NCI-H1092 treated with DMSO at 0.1 percent for 48 hours (cell line): ENCODE measurements at places on chromosomes 5 and 9.
A peak's percentile ranks its signal among the peaks of the same experiment; 100 is the strongest.

DNA sequence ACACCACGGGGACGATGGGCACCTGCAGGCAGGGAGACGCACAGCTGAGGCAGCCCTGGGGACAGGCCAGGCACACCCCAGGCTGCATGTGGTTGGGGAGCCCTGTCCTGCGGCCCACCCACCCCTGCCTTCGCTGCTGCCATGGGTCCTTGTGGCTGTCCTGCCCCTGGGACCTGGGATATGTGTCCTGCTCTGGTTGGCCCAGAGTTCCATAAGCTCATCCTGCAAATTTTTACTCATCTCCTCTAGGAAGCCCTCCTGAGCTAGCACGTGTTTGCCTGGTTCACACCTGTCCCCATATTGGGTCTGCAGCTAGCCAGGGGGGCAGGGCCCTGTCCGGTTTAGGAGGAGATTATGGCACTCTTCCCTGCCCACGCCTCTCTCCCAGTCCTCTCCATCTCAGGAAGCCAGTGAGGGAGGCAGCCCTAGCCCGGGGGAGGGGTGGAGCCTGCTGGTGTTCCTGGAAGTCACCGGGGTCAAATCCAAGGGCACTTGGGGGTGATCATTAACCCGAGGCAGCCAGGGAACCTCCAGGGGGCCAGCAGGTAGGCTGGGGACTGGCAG, 12.2 kb downstream of the EGFL7 start:
- DNase-seq, result no peak

- DNase-seq, result no peak
Measured at GRCh38 chr9:34507966-34508365, 14.8 kb downstream of the ENHO start.

GRCh38 chr9:127492616-127493015, 41.3 kb downstream of the LRSAM1 start:
- no peak for DNase-seq

DNA sequence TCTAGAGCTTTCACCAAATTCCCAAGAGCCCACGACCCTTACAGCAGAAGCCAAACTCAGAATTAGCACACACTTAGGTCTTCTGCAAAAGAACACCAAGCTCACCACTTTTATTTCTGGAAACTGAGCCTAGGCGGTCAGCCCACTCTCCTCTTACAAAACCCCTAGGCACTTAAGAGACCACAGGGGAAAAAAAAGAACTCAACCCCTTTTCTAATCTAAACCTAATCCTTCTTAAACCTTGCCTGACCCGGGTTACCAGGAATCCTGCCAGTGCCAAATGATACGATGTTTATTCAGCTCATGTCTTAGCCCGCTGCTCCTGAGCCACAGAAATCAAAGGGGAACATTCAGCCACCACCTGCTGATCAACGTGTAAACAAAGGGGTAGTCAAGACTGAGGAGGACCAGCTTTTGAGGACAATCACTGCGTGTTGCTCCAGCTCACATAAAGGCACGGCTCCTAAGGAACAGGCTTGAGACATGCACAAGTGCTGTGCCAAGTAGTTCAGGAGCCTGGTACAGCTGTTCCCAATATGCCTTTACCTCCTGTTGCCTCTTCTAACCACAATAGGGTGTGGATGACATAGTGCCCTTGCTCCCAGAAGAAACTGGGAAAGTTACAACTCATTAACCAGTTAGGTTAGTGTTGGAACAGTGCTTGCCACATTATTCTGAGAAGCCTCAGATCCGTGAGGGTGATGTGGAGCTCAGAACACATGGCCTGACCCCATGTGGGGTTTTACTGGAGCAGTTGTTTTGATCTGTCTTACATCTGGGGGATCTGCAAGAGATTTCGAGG, 49.3 kb downstream of the ZFAND5 start:
- DNase-seq, result peak; percentile 85

GRCh38 chr5:139164020-139164419, 34.1 kb downstream of the SIL1 start:
- no peak for DNase-seq

DNA sequence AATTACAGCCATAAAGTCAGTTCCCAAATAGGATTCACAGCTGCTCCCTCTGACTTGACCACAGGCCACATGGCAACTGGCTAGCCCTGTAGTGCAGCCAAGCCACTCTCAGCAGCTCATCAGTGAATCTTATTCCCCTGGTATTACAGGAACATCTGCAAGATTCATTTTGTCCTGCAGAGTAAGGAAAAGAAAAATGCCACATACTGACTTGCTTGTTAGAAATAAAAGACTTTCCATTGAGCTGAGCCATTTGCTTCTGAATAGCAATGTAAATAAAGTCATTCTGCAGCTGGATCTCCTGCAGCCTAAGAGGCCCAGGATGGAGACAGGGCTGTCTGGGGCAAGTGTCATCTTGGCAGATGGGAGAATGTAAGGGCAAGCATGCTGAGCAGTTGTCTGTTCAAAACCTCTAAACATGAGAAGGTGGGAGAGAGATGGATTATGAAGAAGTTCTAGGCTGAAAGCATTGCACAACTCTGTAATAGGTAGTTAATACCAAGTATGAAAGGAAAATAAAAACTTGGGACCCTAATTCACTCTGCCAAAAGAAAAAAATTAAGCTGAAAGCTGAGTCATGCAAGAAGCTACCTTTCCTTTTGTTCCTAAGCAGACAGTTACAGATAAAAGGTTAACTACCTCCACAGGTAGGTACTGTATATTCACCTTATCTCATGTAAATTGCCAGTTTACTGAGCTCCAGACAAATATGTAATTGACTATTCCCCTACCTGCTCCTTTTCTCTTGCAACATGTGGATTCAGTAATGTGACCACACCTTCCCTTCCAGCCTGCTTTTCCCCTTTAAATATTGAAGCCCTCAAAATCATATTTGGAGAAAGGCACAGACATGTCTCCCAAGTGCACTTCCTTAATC, 244.4 kb upstream of the RAI14 start:
- peak; percentile 40 for DNase-seq

- peak; percentile 76 for DNase-seq
Measured at GRCh38 chr9:34403554-34404380, 27.1 kb upstream of the MYORG start.

GRCh38 chr9:77707383-77708063, 59.4 kb upstream of the GNA14 start:
- DNase-seq, result no peak

GRCh38 chr5:149801307-149801990, 71.3 kb downstream of the PPARGC1B start:
- DNase-seq, result no peak

- DNase-seq, result no peak
Measured at GRCh38 chr9:4324513-4324912, 24.6 kb upstream of the GLIS3 start.

DNA sequence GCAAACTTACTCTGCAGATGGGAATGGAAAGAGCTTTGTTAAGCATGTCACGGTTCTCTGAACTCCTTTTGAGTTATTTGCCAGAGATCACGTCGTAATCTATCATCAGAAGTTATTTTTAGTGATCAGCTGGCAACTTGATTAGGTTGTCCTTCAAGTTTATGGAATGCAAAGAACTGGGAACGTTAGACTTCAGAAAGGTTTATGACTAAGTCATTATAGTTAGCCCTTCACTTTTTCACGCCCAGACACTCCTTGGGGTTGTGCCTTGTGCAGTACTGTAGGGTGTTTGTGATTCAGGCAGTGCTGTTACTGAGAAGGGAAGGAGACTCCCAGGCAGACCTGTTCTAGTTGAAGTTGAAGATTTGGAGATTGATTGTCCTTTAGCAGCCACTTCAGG, 26.8 kb upstream of the PHF2 start:
- no peak for DNase-seq

DNA sequence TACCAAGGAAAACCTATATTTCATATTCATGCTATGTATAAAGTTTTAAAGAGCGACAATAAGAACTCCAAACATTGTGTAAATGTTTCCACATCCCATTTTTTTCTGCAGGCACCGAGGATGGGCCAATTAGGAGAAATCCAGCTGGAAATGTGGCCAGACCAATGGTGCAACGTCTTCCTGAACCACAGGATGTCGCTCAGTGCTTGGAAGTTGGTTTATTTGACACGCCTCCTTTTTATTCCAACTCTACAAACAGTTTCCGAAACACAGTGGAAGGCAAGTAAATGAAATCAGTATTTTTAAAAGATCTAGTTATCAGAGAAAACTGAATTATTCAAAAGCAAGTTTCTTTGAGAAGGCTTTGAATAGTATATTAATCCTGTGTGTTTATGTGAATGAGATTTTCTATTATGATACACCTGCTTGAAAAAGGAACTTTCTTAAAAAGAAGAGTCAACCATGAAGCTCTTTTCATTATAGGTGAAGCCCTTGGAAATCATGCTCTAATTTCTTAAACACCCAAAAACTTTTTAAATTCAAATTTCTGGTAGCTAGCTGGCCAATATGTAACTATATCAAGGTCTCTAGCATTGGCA, 9.1 kb downstream of the TYRP1 start:
- DNase-seq, result no peak

- DNase-seq, result no peak
Measured at GRCh38 chr5:57664700-57665099, 182.1 kb upstream of the ACTBL2 start.

- no peak for DNase-seq
Measured at GRCh38 chr5:130402906-130403305, 498.6 kb downstream of the CHSY3 start.

DNA sequence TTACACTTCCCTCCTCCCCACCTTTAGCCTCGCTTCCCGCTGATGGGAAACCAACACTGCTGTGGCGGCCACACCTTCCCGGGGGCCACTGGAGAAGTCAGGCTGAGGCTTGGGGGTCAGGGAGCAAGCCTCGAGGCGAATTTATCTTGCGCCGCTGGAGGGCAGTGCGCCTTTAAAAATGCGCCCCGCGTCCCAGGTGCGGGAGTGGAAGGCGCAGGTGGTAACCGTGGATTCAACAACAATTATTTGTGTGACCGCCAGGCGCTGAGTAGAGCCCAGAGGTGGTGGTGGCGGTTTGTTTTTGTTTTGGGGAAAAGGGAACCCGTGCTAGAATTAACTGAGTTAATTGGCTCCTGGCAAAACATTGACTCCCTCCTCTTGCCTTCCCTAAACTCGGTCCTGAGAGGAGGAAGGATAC, 1.1 kb downstream of the CFAP77 start:
- peak; percentile 54 for DNase-seq

- no peak for DNase-seq
Measured at GRCh38 chr9:87868635-87869034, 14.0 kb upstream of the SPATA31E1 start.

DNA sequence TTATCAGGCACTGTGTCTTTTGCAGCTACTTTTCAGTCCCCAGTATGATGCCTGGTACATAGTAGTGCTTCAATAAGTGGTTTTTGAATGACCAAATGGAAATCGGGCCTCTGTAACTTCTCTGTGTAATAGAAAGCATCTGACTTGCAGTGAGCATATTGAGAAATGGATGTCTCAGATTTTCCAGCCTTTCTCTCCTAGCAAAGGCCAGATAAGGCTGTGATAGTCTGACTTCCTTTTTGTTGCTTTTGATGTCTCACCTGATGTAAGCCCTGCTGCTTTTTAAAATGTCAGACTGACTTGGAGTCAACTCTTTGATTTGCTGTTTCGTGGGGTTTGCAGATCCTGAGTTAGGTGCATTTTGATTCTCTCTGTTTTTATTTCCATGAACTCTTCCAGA, 590.0 kb upstream of the ZNF608 start:
- no peak for DNase-seq

DNA sequence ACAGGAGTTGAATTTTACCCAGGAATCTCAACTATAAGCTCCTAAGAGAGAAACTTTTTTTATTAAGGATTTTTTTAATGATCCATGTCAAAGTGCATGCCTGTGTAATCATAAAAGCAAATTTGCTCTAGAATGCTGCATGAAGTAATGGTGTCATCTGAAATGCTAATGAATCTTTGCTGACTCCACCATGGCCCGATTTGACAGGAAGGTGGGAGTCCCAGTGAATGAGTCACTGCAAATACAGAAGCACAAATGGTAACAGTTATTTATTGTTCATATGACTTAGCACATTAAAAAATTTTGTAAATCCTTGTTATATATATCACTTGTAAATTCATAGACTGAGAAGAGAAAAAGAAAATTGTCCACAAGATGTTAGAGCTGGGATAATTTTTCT, 341.3 kb downstream of the RASEF start:
- DNase-seq, result no peak

GRCh38 chr5:148957591-148958202, 105.2 kb downstream of the SH3TC2 start:
- peak; percentile 11 for DNase-seq

GRCh38 chr5:96562614-96563013, 99.6 kb upstream of the CAST start:
- DNase-seq, result no peak

- peak; percentile 53 for DNase-seq
Measured at GRCh38 chr5:150517272-150518152, 9.6 kb downstream of the NDST1 start.

DNA sequence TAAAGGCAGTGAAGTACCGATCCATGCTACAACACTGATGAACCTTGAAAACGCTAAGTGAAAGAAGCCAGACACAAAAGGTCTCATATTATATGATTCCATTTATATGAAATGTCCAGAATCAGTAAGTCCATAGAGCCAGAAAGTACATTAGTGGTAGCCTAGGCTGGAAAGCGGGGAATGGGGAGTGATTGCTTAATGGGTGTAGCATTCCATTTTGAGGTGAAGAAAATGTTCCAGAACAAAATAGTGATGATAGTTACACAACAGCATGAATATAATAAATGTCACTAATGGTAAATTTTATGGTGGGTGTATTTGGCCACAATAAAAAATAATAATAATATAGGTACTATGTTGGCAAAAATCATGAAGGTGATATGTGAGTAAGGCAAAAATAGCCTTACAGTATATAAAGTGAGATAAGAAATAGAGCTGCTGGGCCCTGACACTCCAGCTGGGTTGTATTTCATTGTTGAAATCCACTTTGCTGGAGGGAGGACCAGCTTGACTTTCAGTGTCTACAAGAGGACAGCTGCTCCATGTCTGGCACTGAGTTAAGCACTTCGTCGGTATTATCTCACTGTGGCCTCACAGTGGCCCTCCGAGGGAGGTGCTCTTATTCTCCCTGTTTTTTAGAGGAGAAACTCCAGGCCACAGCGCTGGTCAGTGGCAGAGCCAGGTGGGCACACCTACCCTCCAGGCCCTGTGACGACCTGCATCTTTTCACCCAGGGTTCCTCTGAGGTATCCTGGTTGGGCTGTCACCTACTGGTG, 22.4 kb upstream of the ANGPTL2 start:
- DNase-seq, result no peak

DNA sequence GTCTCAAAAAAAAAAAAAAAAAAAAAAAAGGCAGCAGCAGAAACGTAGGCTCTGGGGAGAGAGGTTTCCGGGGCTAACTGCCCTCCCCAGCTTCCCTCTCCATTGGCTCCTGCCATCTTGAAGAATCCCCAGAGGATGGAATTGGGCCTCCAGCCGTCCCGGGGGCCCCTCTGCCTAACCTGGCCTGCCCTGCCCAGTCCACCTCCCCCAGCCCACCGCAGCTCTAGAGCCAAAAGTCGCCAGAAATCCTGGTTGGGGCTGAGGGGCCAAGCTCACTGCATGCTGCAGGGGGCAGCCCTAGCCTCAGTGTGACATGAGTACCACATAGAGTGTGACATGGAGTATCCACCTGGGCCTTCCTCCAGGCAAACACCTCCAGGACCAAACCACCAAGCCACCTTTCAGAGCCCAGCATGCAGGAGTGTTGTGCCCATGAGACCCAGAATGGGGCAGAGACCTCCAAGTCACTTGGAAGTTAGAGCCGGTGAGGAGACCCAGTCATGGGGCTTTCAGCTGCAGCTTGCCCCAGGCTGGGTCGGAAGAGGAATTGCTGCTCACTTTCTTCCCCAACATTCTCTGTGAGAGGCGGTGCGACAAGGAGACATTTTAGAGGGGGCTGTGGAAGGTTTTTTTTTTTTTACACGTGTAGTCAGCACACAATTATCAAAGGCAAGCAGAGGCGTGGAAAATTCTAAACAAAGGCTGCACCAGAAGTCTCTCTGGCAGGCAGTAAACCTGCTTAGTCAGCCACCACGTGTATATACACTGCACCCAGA, 17.6 kb downstream of the CD74 start:
- no peak for DNase-seq
